ENCODE measurements at places on chromosomes 12 and 14. TPM values are rescaled to one million over a fixed set of nuclear protein-coding genes. Genes with fewer than 3 reads are reported as not detected.

PDE3A gene
- total RNA-seq, result 0.26 TPM

NKX2-8 gene
- not detected for total RNA-seq

ANP32D gene
- not detected for total RNA-seq

CIROP gene
- 1.0 TPM for total RNA-seq

PPP1R1A gene
- not detected for total RNA-seq

ETFBKMT gene
- total RNA-seq, result 4.4 TPM

LGMN gene
- 22.6 TPM for total RNA-seq

DNA sequence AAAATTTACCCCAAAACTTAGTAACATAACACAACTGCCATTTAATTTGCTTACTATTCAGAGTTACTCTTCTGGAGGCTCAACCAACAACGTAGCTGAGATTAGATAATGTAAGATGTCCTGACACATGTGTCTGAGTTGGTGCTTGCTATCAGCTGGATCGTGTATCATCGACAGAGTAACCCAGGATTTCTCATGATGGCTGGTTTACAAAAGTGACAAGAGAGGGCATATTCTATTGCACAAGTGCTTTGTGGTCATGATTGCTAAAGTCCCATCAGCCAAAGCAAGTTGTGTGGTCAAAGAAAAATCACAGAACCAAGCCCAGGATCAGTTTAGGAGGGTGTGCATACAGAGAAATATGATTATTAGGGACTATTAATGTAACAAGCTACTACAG, 73.4 kb downstream of the CAPZA3 start:
- peak; percentile 55 for DNase-seq

DNA sequence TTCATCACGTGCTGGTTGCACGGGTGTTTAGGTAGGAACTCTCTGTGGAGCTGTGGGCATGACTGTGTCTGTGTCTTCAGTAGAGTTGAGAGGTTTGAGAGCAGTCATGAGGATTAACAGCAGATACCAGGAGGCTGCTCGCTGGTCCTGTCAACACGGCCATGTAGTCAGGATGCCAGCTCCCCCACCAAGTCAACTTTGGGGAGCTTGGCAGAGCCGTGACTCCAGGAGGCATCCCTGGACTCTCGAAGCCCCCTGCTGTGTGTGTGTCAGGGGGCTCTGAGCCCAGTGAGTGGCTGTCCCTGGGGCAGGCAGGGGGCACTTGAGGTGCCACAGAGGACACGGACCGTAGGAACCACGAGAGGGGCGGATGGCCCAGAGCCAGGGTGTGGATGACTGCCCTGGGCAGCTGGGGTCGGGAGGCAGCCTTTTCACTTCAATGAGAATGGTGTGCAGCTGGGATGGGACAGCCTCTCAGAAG, 7.2 kb upstream of the GPR132 start:
- DNase-seq, result no peak

DNA sequence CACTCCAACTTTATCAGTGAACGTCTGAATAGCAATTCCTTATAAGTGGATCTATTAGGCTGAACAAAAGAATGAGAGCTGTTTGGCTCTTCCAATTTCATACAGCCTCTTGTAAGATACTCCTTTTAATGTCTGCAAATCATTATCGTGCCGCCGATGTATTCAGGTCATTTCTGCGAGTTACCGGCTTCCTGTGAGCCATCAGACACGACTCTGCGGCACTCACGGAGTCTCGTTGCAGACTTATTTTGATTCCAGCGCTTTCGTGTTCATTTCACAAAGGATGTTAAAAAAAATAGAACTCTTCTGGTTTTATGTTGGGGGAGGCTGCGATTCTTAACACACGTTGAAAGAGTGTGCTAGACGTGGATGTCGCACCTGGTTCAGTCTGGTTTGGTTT, 106.6 kb downstream of the GLT1D1 start:
- no peak for DNase-seq

- DNase-seq, result no peak
Observed at GRCh38 chr12:52555577-52555976, 2.6 kb upstream of the KRT71 start.

GRCh38 chr14:23544511-23545447, 6.8 kb downstream of the ZFHX2 start:
- DNase-seq, result no peak

DNA sequence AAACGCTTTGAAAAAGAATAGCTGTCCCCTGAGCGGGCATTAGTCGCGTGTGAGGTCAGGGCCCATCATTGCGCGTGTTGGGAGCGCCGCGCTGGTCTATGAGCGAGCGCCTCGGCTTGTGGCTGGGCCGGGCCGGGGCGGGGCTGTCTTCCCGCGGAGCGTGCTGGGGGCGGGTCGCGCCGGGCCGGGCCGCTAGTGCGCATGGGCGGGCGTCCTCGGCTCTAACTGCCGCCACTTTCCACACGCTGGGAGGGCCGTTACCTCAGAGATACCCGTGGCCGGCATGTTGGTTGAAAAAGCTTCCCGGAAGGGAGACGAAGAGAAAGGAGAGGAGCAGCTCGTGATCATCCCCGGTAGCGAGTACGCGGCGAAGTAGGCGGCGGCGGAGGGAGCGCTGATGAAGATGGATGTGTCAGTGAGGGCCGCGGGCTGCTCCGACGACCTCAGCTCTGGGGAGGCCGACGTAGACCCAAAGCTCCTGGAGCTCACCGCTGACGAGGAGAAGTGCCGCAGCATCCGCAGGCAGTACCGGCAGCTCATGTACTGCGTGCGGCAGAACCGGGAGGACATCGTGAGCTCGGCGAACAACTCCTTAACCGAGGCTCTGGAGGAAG, at the start of gene EID3:
Gene EID3, plus strand, starts transcription at position 202 of the 614 bp plus-strand sequence. Its CDS starts 196 bp downstream, at position 398.
- DNase-seq, result peak; percentile 81

GRCh38 chr14:67151082-67151666, 38.1 kb upstream of the GARIN2 start:
- peak; percentile 8 for DNase-seq

DNA sequence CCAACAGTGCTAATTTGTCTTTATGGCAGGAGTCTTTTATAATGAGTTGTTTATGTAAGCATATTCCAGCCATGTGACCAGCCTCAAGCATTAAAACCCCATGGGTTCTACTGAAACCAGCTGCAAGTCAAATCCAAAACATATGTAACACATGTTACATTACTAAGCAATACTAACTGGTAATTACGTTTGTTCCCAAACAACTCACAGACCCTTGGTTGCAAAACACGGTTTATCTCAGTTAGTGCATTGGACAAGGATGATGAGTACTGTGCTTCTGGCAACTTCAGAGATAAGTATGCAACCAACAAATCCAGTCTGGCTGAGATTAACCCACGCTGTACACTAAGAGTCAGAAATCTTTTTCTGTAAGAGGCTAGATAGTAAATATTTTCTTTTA, 110.1 kb upstream of the FAR2 start:
- DNase-seq, result peak; percentile 96

- DNase-seq, result no peak
Observed at GRCh38 chr14:55592436-55592835, 12.4 kb downstream of the KTN1 start.

GRCh38 chr12:92634202-92634601, 68.6 kb upstream of the PLEKHG7 start:
- DNase-seq, result no peak

- DNase-seq, result no peak
Observed at GRCh38 chr14:24255931-24256711, 6.9 kb downstream of the TGM1 start.

- DNase-seq, result peak; percentile 31
Observed at GRCh38 chr14:102049258-102050025, 37.4 kb downstream of the HSP90AA1 start.

GRCh38 chr12:49260166-49260565, 4.7 kb upstream of the TUBA1C start:
- peak; percentile 84 for DNase-seq

GRCh38 chr14:60621386-60621785, 27.9 kb downstream of the SIX1 start:
- DNase-seq, result no peak

DNA sequence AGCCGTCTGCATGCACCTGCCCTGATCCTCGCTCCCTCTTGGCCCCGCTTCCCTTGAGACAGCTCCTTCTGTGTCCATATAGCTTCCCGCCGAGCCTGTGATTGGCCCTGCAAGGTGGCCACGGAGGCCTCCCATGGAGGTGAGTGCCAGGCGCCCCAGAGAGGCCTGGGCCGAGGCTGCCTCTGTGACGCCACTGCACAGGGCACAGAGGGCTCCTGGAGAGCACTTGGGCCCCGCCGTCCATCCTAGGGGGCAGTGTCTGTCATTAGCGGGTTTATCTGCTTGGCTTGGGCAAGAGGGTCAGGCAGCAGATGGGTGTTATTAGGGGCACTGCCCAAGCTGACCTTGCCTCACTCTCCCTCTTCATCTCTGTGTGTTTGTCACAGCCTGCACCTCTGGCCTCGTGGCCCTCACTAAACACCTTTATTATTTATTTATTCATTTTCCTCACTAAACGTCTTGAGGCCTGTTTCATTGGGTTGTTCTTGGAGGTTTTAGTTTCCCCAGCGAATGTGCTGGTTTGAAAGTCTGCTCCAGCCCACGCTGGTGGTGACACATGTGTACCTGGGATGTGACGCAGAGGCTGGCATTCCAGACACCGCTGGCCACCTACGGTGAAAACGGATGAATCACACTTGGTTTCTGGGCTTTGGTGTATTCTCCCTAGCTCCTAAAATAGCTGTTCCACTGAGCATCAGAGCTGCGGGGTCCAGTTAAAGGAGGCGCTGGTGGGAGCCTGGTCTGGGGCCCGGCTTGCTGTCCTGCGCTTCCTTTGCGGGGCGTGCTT, 5.9 kb downstream of the ZFYVE21 start:
- peak; percentile 91 for DNase-seq

GRCh38 chr14:68843471-68844209, 50.8 kb upstream of the ZFP36L1 start:
- DNase-seq, result peak; percentile 75

DNA sequence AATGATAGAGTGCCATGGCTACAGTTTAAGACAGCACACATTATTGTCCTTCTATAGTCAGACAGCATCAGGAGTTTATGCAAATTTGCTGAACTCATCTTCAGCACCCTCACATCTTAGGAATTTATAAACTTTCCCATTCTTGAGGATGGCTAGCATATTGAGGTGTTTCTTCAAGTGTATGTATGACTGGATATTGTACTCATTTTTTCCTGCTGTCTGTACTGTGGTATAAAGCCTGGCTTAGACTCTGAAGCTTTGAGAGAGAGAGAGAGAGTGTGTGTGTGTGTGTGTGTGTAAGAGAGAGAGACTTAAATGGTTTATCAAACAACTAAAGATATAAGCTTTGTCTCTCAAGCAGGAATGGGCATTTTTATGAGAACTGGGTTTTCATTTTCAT, 161.6 kb downstream of the PIK3C2G start:
- DNase-seq, result peak; percentile 79

DNA sequence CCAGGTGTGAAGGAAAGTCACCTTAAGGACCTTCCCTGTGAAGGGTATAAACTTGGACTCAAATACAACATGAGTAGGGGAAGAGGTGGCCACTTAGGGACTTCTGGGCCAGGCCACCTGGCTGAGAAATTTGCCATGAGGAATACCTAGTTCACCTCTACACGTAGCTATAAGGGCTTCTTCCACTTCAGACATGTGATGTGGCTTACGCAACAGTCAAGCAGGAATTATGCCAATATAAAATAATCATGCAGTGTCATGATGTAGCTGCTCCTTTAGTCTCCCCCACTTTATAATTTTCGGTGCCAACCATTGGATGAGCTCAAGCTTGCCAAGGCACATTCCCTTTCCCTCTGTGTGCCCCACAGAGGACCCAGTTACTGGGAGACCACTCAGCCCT, 166.6 kb upstream of the BCL2L14 start:
- DNase-seq, result no peak

DNA sequence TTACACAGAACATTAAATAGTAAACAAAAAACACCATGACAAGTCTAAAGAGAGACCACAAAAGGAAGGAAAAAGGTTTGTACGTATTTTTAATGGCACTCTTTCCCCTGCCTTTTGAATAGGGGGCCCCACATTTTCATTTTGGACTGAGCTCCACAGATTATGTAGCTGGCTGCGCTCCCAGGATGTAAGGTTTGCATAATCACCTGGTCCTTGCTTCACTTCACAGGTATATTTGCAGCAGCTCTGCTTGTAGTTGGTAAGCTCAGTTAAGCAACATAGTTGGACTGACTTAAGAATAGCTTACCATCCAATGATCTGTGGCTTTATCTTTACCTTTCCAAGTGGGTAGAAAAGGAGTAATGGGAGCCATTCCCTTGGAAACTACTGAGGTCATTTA, 454.7 kb downstream of the APAF1 start:
- no peak for DNase-seq

DNA sequence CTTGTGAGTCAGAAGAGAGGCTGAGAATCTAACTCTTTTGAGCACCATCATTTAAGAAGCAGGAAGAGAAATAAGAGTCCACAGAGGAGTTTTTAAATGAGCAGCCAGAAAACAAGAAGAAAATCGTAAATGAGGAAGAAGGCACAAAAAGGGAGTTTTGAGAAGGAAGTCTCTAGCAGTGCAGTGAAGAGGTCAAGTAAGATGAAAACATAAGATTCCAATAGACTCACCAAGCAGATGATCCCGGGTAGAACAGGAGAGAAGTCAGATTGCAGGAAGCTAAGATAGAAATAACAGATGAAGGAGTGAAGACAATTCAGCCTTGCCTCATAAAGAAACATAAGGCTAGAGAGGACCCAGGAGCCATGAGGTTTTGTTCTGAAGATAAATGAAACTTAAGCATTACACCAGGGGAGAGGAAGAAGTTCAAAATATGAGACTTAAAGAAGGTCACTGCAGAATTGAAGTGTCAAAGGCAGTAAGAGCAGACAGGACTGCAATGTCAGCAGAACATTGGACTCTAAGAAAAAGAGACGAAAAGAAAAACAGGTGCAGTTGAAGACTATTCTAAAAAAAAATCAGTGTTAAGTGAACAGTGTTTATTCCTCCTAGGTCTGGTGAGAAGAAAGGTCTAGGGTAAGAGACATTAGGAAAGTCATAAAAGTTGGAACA, 229.0 kb downstream of the SEC23A start:
- DNase-seq, result no peak

DNA sequence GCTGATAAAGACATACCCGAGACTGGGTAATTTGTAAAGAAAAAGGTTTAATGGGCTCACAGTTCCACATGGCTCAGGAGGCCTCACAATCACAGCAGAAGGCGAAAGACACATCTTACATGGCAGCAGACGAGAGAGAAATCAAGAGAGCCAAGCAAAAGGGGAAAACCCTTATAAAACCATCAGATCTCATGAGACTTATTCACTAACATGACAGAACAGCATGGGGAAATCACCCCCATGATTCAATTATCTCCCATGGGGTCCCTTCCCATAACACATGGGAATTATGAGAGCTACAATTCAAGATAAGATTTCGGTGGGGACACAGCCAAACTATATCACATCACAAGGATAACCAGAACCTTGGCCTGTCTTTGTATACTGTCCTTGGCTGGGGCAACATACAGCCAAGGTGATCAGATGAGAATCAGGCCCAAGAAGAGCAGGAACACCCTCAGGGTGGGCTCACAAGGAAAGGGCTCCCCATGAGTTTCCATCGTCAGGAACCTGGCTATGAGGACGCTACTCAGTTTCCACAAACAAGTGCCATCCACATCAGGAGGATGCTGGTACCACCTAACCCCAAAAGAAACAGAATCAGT, 152.7 kb downstream of the FOXN3 start:
- no peak for DNase-seq

Measured in fibroblast of lung (primary cell).